Uterine smooth muscle cell (primary cell): ENCODE measurements at places on chromosomes 3 and 15. TPM values are rescaled to one million over a fixed set of nuclear protein-coding genes. Genes with fewer than 3 reads are reported as not detected.

Gene MASP1
- total RNA-seq = 56.8 and 123 TPM in 2 replicates

Gene VILL
- 5.3 and 7.9 TPM in 2 replicates for total RNA-seq

Gene ISG20
- total RNA-seq = 1.7 and 4.2 TPM in 2 replicates

Gene GRK7
- total RNA-seq = under 0.01 TPM in 1 of 2 replicates, not detected in the other

Gene GOLGA8G
- total RNA-seq = not detected in 2 replicates

Gene PRICKLE2
- total RNA-seq = 12.8 and 28.5 TPM in 2 replicates
